ENCODE measurements at places on chromosomes 2 and 18. TPM values are rescaled to one million over a fixed set of nuclear protein-coding genes. Genes with fewer than 3 reads are reported as not detected.

DNA sequence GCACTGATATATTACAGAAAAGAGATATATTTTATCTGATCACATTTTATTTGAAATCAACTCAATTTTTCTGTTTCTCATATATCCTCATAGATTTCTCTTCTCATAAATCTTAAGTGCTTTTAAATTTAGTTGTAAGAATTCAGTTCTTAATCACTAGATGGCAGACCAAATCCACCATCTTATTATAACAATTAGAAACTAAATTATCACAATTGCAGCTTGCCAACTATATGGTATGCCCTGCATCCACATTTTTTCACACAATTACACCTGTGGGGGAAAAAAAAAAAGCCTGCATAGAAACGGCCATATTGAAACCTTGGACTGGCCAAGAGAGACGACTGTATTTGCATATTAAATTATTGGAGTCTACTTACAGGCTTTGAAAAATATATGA, 64.4 kb downstream of the COL5A2 start:
- H3K36me3 ChIP-seq, result no peaks in the 10 kb centered on the region
- DNase-seq, result no peak
- no peak overlapping the region for H3K27ac ChIP-seq
- H3K4me1 ChIP-seq, result no peaks in the 10 kb centered on the region
- H3K4me3 ChIP-seq, result no peak overlapping the region
- no peaks in the 10 kb centered on the region for H3K27me3 ChIP-seq

- peaks cover 37% of the 10 kb centered on the region for H3K4me1 ChIP-seq
- no peak for DNase-seq
- no peak overlapping the region for H3K27ac ChIP-seq
- H3K4me3 ChIP-seq, result no peak overlapping the region
- H3K36me3 ChIP-seq, result no peaks in the 10 kb centered on the region
- no peaks in the 10 kb centered on the region for H3K27me3 ChIP-seq
Observed at GRCh38 chr2:172969166-172969565, 106.5 kb upstream of the MAP3K20 start.

DNA sequence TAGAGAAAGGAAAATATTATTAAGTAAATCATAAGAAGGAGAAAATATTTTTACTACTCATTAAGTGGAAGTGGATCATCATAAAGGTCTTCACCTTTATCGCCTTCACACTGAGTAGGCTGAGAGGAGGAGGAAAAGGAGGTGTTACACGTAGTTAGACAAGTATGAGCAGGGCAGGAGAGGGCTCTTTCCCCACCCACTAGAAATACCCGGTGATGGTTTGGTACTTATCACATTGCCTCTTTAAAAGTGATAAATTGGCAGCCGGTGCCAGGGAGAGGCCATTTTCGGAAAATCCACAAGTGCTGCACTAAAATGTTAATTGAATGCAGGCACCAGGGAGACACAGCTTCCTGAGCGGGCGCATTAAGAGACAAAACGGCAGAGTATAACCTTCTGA, 598.7 kb upstream of the SOX11 start:
- H3K27me3 ChIP-seq, result no peaks in the 10 kb centered on the region
- H3K4me3 ChIP-seq, result no peak overlapping the region
- no peak for DNase-seq
- no peak overlapping the region for H3K27ac ChIP-seq
- H3K36me3 ChIP-seq, result no peaks in the 10 kb centered on the region

HADHB gene
- total RNA-seq, result 200 TPM

DNA sequence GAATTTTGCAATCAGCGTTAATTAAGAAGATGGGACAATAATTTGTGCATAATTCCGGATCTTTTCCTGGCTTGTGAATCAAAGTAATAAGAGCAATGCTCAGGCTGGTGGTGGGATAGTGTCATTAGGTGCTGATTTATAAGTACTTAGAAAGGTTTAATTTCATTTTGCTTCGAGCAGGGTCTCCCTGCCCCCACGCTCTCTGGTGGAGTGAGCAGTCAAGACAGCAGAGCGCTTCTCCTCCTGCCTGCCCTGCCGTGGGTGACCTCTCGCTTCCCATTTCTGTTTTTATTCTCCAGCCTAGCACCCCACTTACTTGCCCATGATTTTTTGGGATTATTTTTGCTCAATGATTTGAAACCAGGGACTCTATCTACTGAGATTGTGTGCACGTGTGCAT, 7.1 kb downstream of the ASB18 start:
- no peaks in the 10 kb centered on the region for H3K27me3 ChIP-seq
- DNase-seq, result no peak
- no peak overlapping the region for H3K27ac ChIP-seq

DNA sequence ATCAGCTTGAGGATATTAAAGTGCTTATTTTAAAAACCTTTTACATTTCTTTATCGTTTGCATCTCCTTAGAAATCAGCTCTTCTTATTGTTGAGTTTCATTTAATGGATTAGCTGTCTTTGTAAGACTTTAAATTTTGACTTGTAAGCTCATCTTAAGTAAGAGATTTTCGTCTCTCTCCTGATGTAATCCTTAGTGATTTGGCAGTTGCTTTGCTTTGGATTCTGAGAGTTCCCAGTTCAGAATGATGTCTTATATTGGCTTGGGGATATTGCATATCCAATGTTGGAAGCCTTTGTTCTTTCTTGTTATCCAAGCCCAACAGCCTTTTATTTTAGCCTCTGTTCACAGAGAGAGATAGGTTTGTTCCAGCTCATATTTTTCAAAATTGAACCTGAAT, 212.1 kb downstream of the ARL6IP6 start:
- H3K4me3 ChIP-seq, result no peak overlapping the region
- no peak overlapping the region for H3K27ac ChIP-seq
- H3K36me3 ChIP-seq, result no peaks in the 10 kb centered on the region

CRYGC gene
- total RNA-seq, result not detected

- H3K27ac ChIP-seq, result peak overlapping the region; percentile 76
- H3K4me3 ChIP-seq, result no peak overlapping the region
- H3K36me3 ChIP-seq, result no peaks in the 10 kb centered on the region
- DNase-seq, result peak; percentile 44
- peaks cover 89% of the 10 kb centered on the region for H3K4me1 ChIP-seq
- no peaks in the 10 kb centered on the region for H3K27me3 ChIP-seq
Observed at GRCh38 chr2:72139471-72139873, 8.2 kb downstream of the CYP26B1 start.

DNA sequence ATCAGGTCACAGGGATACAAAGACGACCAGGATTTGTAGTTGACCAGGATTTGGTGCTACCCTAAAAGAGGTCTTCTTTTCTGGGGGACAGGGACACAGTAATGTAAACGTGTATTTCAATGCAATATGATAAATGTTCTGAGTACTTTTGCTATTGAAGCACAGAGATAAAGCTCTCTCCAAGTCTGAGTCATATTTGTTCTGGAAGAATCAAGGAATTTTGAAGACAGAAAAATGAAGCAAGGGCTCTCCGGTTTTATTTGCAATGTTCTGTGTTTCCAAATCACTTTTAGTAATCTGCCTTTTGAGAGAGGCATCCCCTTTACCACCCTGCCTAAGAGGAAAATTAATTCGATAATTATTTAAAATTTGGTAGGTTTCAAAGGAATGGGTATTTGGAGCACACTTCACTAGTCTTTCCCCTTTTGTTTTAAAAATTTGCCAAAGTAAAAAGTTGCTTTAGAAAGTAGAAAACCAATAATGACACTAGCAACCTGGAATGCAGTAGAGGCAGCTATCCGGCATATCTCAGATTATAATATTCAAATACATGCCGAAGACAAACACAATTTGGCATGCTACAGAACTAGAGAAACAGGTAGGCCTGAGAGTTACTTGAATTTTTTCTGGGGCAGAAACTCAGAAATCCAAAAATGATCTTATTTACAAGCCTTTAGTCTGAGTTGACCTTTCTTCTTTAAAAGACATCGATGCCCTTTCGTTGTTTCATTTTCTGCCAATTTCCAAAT, 82.7 kb downstream of the MREG start:
- no peaks in the 10 kb centered on the region for H3K27me3 ChIP-seq
- no peak overlapping the region for H3K27ac ChIP-seq
- H3K4me3 ChIP-seq, result no peak overlapping the region

- no peak overlapping the region for H3K4me3 ChIP-seq
- H3K36me3 ChIP-seq, result no peaks in the 10 kb centered on the region
- H3K27ac ChIP-seq, result peak overlapping the region; percentile 46
- peaks cover 21% of the 10 kb centered on the region for H3K4me1 ChIP-seq
- no peaks in the 10 kb centered on the region for H3K27me3 ChIP-seq
Observed at GRCh38 chr2:144630459-144631215, 110.7 kb upstream of the ZEB2 start.

CENPO gene
- total RNA-seq, result 6.4 TPM

DNA sequence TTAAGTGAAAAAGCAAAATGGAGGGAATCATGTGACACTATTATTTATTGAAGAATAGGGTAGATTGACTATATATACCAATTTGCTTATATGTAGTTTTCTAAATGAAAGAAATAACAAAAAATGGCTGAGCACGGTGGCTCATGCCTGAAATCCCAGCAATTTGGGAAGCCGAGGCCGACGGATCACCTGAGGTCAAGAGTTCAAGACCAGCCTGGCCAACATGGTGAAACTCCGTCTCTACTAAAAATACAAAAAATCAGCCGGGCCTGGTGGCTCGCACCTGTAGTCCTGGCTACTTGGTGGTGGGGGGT, 59.3 kb upstream of the MYCN start:
- no peaks in the 10 kb centered on the region for H3K4me1 ChIP-seq
- no peaks in the 10 kb centered on the region for H3K36me3 ChIP-seq
- H3K4me3 ChIP-seq, result no peak overlapping the region
- no peak for DNase-seq
- no peak overlapping the region for H3K27ac ChIP-seq
- no peaks in the 10 kb centered on the region for H3K27me3 ChIP-seq

RESP18 gene
- not detected for total RNA-seq

EML6 gene
- 23.7 TPM for total RNA-seq

DNA sequence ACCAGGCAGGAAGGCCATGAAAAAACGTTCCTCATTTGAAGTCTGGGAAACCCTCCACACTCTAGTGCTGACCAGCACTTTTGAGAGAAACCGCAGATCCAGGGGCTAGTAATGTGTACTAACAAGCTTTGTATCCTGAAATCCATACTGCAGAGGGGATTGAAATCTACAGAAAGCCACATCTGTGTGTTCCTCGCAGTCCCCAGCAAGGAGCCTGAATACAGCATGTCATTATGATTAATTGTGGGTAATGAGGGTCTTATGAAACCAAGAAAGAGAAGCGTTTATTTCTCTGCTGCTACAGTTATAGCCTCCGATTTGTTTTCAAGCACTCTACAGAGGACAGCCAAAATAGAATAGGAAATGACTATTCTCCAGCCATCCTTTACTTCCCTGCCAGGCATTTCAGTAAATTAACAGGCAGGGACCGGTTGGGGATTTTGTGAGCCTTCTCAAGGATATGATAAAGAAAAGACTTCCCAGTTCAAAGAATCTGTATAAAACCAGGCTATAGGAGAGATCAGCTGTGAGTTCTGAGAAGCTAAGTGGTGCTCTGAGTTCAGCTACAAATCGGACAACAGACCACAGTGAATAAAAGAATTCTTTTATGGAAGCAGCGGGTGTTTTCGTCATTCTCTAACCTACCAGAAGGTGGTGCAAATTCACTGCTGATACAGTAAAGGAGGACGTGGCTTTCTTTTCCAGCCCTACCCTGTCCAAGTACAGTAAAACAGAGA, 133.4 kb downstream of the INSIG2 start:
- H3K36me3 ChIP-seq, result no peaks in the 10 kb centered on the region
- peaks cover 39% of the 10 kb centered on the region for H3K27me3 ChIP-seq
- H3K4me1 ChIP-seq, result peaks cover 14% of the 10 kb centered on the region
- no peak overlapping the region for H3K27ac ChIP-seq

GRCh38 chr2:42010743-42011298, 37.0 kb upstream of the PKDCC start:
- no peaks in the 10 kb centered on the region for H3K36me3 ChIP-seq
- H3K4me3 ChIP-seq, result no peak overlapping the region
- no peak for DNase-seq
- no peak overlapping the region for H3K27ac ChIP-seq

FAM110C gene
- total RNA-seq, result 11.8 TPM

GRCh38 chr2:240628808-240629618, 3.7 kb downstream of the GPR35 start:
- H3K4me1 ChIP-seq, result no peaks in the 10 kb centered on the region
- H3K4me3 ChIP-seq, result no peak overlapping the region
- no peak overlapping the region for H3K27ac ChIP-seq
- no peaks in the 10 kb centered on the region for H3K27me3 ChIP-seq
- DNase-seq, result no peak

GNAL gene
- total RNA-seq, result 27.3 TPM

IL36B gene
- total RNA-seq, result not detected

DNA sequence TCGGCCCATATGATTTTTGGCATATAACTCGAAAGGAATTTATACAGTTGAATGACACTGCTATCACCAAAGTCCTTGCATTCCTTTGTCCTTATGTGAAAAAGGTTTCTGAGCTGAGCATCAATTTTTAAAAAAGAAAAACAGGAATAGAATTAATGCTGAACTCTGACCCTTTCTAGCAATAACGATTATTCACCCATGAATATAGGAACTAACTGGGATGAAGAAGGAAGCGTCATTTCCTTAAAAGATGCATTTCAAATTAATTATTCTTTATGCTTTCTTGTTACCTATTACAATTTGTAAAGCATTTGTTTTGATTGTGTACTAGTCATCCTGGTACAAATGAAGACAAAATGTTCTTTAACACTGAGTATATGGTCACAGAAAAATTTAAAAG, 19.3 kb downstream of the TMEM247 start:
- H3K4me3 ChIP-seq, result no peak overlapping the region
- no peak overlapping the region for H3K27ac ChIP-seq
- H3K27me3 ChIP-seq, result no peaks in the 10 kb centered on the region
- H3K4me1 ChIP-seq, result no peaks in the 10 kb centered on the region

RBKS gene
- 8.6 TPM for total RNA-seq

DNA sequence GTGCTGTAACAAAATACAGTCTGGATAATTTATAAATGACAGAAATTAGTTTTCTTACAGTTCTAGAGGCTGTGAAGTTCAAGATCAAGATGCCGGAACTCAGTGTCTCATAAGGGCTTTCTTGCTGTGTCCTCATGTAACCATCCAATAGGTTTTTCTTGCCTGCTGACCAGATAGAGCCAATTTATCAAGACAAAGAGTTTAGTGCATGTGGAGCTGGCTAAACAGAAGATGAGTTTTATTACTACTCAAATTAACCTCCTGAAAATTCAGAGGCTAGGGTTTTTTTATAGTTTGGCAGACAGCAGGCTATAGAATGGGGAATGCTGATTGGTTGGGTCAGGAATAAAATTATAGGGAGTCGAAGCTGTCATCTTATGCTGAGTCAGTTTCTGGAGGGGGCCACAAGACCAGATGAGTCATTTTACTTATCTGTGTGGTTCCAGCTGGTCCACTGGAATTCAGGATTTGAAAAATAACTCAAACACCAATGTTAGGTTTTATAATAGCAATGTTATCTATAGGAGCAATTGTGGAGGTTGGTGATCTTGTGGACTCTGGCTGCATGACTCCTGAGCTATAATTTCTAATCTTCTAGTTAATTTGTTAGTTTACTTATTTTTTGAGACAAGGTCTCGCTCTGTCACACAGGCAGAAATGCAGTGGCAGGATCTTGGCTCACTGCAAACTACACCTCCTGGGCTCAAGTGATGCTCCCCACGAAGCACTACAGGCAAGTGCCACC, 3.2 kb upstream of the PDK1 start:
- H3K36me3 ChIP-seq, result no peaks in the 10 kb centered on the region
- no peak overlapping the region for H3K27ac ChIP-seq
- DNase-seq, result no peak
- H3K27me3 ChIP-seq, result no peaks in the 10 kb centered on the region
- peaks cover 7% of the 10 kb centered on the region for H3K4me1 ChIP-seq
- no peak overlapping the region for H3K4me3 ChIP-seq

All from thyroid gland (tissue), 4 donors.